8988T (cell line): ENCODE measurements at places on chromosomes 11 and 22.

DNA sequence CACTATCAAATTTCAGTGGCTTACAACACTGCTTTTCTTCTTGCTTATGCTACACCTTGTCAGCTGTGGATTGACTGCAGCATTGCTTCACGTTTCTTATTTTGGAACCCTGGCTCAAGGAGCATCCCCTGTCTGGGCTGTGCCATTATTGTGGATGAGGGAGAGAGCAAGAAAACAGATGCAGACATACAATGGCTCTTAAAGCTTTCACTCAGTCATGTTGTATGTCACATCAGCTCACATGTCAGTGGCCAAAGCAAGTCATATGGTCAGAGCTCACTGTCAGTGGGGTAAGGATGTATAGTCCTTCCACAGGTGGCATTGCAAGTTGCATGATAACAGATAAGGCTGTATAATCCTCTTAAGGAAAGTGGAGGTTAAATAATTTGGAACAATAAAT lies 10.0 kb downstream of the ARHGEF12 start:
- no peak for DNase-seq

- no peak for DNase-seq
Measured at GRCh38 chr22:44582016-44582415, 84.0 kb upstream of the RTL6 start.

- no peak for DNase-seq
Measured at GRCh38 chr11:47518212-47518964, 34.5 kb downstream of the CELF1 start.

DNA sequence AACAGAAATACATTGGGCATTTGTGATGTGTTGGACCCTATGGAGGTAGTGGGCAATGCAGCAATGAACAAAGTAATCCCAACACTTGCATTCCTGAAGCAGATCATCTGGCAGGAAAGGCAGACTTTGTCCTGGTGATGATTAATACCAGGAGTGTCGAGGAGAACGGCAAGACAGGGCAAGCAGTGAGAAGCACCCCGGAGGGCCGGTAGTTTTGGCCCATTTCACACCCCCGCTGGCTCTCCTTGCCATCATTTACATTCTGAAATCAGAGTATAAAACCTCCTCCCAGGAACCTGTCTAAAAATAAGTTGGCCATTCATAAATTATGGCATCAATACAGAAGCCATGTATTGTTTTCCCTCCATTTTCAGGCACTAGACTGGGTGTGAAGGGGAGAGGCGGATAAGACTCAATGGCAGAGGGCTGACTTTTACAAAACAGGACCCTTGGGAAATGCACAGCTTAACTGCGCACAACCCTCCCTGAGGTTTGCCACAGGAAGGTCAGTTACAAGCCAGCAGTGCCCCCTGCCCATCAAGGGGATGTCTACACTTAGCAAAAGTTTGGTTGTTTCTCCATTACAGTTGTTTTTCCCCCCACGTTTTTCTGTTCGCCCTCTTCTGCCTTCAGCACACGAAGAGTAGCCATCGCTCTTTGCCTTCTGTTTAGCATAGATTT lies 55.6 kb downstream of the OPCML start:
- DNase-seq, result no peak

DNA sequence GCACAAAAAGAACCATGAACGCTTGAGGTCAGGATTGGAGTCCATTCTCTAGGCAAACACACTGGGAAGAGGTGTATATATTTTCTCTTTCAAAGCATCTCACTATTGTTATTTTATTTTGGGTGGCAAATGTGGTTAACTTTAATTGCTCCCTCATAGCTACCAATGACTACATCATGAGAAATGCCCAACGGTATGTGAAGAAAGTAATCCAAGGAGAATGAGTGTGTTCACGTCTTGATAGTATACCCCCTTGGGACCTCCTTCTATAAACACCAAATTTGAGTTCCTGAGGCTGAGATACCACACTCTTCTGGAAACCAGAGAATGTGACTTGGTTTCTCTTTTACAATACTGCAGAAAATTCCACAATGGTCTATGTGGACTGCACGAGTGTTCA lies 15.8 kb downstream of the OR8D1 start:
- DNase-seq, result no peak

GRCh38 chr11:113947994-113948393 lies 26.9 kb upstream of the HTR3A start:
- DNase-seq, result no peak

- no peak for DNase-seq
Measured at GRCh38 chr22:40635940-40636379, 559 bp downstream of the MRTFA start.

DNA sequence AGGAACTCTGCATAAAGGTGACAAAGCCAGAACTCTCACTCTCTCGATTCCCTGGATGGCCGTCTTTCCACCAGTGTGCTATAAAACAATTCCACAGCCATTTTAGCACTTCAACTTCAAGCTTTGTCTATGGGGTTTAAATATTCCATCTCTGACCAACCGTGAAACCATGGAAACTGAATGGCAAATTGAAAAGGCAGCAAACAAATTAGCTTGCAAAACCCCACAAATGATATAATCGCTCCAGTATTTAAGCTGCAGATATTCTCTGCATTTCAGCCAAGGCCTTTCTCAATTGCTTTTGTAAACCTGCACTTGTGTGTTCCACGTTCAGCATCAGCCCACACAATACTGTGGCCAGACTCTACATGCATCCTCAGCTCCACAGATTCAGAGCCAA lies 131.7 kb upstream of the ISX start:
- DNase-seq, result no peak

DNA sequence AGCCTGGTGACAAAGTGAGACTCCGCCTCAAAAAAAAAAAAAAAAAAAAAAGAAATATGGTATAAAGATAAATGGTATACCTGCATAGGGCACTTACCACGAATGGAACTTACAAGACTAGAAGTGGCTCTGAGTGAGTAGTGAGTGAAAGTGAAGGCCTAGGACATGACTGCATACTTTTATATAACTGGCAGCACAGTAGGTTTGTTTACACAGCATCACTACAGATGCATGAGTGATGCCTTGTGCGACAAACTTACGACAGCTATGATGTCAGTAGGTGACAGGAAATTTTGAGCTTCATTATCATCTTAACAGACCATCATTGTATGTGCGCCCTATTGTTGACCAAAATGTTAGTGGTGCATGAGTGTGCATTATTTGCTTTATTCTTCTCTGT lies 17.7 kb downstream of the XRCC6 start:
- no peak for DNase-seq

GRCh38 chr11:76787911-76788596 lies 4.9 kb downstream of the TSKU start:
- no peak for DNase-seq

- DNase-seq, result no peak
Measured at GRCh38 chr11:862696-863022, 20.0 kb downstream of the TSPAN4 start.

DNA sequence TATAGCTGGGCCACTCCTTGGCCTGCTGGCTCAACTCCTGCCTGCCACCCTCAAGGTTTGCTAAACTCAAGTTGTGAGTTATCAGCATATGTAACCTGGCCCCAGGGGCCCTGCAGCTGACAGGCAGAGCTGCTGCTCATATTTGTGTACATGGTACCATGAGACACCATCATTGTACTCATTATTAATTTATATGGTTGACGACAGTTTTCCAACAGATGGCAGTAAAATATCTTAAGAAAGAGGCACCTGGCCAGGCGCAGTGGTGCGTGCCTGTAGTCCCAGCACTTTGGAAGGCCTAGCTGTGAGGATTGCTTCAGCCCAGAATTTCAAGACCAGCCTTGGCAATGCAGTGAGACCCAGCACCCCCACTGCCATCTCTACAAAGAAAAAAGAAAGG lies 11.4 kb upstream of the DENND5A start:
- DNase-seq, result peak; percentile 21

DNA sequence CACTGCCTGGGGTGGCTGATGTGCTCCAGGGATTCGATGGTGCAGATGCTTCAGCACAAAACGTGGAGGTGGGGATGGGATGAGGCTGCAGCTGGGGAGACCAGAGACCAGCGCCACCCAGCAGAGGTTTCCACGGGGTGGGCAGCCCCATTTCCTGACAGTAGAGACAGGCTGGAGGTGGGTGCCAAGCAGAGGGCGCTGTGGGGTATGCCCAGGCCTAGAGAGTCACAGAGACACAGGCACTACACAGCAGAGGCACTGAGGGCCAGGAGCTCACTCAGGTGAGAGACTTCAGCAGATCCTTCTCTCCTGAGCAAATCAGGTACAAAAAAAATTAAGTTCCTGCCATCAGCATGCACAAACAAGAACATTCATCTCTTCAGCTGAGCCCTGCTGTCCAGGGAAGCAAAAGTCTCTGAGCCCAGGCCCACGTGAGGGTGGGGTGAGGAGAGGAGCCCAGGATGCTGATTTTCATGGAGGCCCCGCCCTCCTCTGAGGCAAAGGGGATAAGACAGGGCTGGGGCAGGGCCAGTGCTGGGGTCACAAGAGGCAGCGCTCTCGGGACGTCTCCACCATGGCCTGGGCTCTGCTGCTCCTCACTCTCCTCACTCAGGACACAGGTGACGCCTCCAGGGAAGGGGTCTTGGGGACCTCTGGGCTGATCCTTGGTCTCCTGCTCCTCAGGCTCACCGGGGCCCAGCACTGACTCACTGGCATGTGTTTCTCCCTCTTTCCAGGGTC lies 53.1 kb downstream of the GGTLC2 start:
- no peak for DNase-seq
